Suprapubic skin (tissue), 4 donors: ENCODE measurements at places on chromosomes 1 and 21.

DNA sequence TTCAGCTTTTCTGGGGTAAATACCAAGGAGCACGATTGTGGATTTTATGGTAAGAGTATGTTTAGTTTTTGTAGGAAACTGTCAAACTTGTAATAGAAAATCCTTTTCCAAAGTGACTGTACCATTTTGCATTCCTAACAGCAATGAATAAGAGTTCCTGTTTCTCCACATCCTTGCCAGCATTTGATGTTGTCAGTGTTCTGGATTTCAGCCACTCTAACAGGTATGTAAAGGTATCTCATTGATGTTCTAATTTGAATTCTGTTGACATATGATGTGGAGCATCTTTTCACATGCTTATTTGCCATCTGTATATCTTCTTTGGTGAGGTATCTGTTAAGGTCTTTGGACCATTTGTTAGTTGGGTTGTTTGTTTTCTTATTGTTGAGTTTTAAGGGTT is 50.3 kb upstream of the RGS2 start:
- DNase-seq, result no peak
- no peaks in the 10 kb centered on the region for H3K4me1 ChIP-seq
- no peaks in the 10 kb centered on the region for H3K27me3 ChIP-seq
- H3K36me3 ChIP-seq, result no peaks in the 10 kb centered on the region

DNA sequence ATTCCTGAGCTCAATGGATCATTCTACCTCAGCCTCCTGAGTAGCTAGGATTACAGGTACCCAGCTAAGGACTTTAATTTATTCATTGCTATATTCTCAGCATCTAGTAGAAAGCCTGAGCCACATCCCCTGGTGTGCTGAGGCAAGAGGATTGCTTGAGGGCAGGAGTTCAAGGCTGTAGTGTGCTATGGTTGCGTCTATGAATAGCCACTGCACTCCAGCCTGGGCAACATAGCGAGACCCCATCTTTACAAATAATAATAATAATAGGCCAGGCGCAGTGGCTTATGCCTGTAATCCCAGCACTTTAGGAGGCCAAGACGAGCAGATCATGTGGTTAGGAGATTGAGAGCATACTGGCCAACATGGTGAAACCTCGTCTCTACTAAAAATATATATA is 3.3 kb upstream of the RPS6KA1 start:
- H3K27ac ChIP-seq, result no peak overlapping the region
- peaks cover 11% of the 10 kb centered on the region for H3K4me1 ChIP-seq
- no peaks in the 10 kb centered on the region for H3K36me3 ChIP-seq
- H3K27me3 ChIP-seq, result peaks cover 19% of the 10 kb centered on the region

- no peak for DNase-seq
- H3K4me1 ChIP-seq, result peaks cover 11% of the 10 kb centered on the region
- peaks cover 80% of the 10 kb centered on the region for H3K36me3 ChIP-seq
- H3K27ac ChIP-seq, result no peak overlapping the region
Measured at GRCh38 chr1:236851871-236852270, 56.8 kb downstream of the MTR start.

- peak overlapping the region; percentile 92 for H3K4me3 ChIP-seq
- H3K36me3 ChIP-seq, result no peaks in the 10 kb centered on the region
- DNase-seq, result no peak
- peak overlapping the region; percentile 91 for H3K27ac ChIP-seq
- H3K4me1 ChIP-seq, result peaks cover 43% of the 10 kb centered on the region
Measured at GRCh38 chr1:169108863-169109560, 2.5 kb downstream of the ATP1B1 start.

DNA sequence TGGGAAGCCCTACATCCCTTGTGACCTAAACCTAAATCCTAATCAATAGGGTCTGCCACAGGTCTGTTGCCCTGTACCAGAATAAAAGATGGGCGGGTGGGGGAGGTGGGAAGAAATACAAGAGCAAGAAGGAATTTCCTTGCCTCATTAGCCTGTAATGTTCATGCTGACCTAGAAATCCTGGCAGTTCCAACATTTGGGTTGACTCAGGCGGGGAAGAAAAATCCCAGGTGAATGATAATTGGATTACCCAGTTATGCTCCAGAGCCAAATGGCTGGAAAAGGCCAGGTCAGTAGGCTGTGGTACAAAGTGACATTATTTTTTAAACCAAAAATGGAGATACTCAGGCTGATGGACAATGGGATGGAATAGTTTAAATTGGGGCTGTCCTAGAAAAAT is 27.3 kb upstream of the A3GALT2 start:
- DNase-seq, result no peak
- H3K27me3 ChIP-seq, result no peaks in the 10 kb centered on the region
- peak overlapping the region; percentile 94 for H3K27ac ChIP-seq
- peaks cover 67% of the 10 kb centered on the region for H3K4me1 ChIP-seq
- H3K36me3 ChIP-seq, result no peaks in the 10 kb centered on the region
- H3K4me3 ChIP-seq, result peak overlapping the region; percentile 79

- no peaks in the 10 kb centered on the region for H3K36me3 ChIP-seq
- peaks cover 12% of the 10 kb centered on the region for H3K4me1 ChIP-seq
- H3K4me3 ChIP-seq, result no peak overlapping the region
- H3K27ac ChIP-seq, result no peak overlapping the region
Measured at GRCh38 chr1:86775395-86775794, 71.0 kb downstream of the SH3GLB1 start.

GRCh38 chr1:89844241-89844807 is 23.5 kb downstream of the LRRC8D start:
- H3K27me3 ChIP-seq, result no peaks in the 10 kb centered on the region
- H3K36me3 ChIP-seq, result no peaks in the 10 kb centered on the region
- H3K4me3 ChIP-seq, result peak overlapping the region; percentile 82

- H3K36me3 ChIP-seq, result no peaks in the 10 kb centered on the region
- H3K4me1 ChIP-seq, result no peaks in the 10 kb centered on the region
- H3K4me3 ChIP-seq, result no peak overlapping the region
- H3K27me3 ChIP-seq, result no peaks in the 10 kb centered on the region
- no peak overlapping the region for H3K27ac ChIP-seq
Measured at GRCh38 chr1:218048828-218049420, 236.2 kb upstream of the RRP15 start.

- peaks cover 14% of the 10 kb centered on the region for H3K4me1 ChIP-seq
- H3K36me3 ChIP-seq, result no peaks in the 10 kb centered on the region
- H3K4me3 ChIP-seq, result no peak overlapping the region
- H3K27ac ChIP-seq, result no peak overlapping the region
Measured at GRCh38 chr1:186875896-186876835, 47.4 kb downstream of the PLA2G4A start.

GRCh38 chr21:40540216-40540615 is 306.7 kb downstream of the DSCAM start:
- H3K4me3 ChIP-seq, result no peak overlapping the region
- H3K27me3 ChIP-seq, result no peaks in the 10 kb centered on the region
- DNase-seq, result no peak
- H3K4me1 ChIP-seq, result no peaks in the 10 kb centered on the region
- no peaks in the 10 kb centered on the region for H3K36me3 ChIP-seq
- no peak overlapping the region for H3K27ac ChIP-seq

- H3K27ac ChIP-seq, result peak overlapping the region; percentile 51
- no peaks in the 10 kb centered on the region for H3K36me3 ChIP-seq
- H3K4me3 ChIP-seq, result no peak overlapping the region
- no peak for DNase-seq
- H3K4me1 ChIP-seq, result peaks cover 28% of the 10 kb centered on the region
Measured at GRCh38 chr1:51313961-51314777, 16.2 kb downstream of the TTC39A start.

DNA sequence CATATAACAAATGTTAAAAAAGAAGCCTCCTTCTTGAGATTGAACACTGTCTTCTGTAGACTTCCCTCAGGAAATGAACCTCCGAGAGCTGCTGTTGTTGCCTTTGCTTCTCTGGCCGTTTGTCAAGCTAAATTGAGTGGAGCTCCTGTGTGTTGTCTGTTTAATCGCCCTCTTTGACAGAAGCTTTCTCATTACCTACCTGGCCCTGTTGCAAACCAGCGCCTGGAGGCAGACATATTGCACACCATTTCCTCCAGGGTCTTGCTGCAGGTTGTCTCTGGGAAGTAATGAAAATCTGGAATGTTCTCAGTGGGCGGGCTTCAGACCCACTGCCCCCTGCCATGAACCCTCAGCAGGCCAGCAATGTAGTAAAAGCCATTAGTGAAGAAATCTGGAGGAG is 83.3 kb downstream of the GABPA start:
- no peak overlapping the region for H3K27ac ChIP-seq
- no peaks in the 10 kb centered on the region for H3K27me3 ChIP-seq
- DNase-seq, result no peak
- no peaks in the 10 kb centered on the region for H3K4me1 ChIP-seq
- no peaks in the 10 kb centered on the region for H3K36me3 ChIP-seq
- no peak overlapping the region for H3K4me3 ChIP-seq

- no peak overlapping the region for H3K27ac ChIP-seq
- DNase-seq, result no peak
- H3K4me1 ChIP-seq, result no peaks in the 10 kb centered on the region
- H3K27me3 ChIP-seq, result no peaks in the 10 kb centered on the region
- no peaks in the 10 kb centered on the region for H3K36me3 ChIP-seq
Measured at GRCh38 chr1:158607296-158607695, 2.2 kb downstream of the OR10Z1 start.

- H3K27ac ChIP-seq, result peak overlapping the region; percentile 95
- H3K4me1 ChIP-seq, result peaks cover 89% of the 10 kb centered on the region
- DNase-seq, result no peak
- no peaks in the 10 kb centered on the region for H3K27me3 ChIP-seq
- no peaks in the 10 kb centered on the region for H3K36me3 ChIP-seq
Measured at GRCh38 chr1:19483261-19483660, 2.1 kb downstream of the CAPZB start.

GRCh38 chr1:31572323-31573104 is 3.8 kb upstream of the TINAGL1 start:
- no peak for DNase-seq
- H3K27ac ChIP-seq, result peak overlapping the region; percentile 77
- H3K4me3 ChIP-seq, result no peak overlapping the region
- H3K36me3 ChIP-seq, result no peaks in the 10 kb centered on the region

DNA sequence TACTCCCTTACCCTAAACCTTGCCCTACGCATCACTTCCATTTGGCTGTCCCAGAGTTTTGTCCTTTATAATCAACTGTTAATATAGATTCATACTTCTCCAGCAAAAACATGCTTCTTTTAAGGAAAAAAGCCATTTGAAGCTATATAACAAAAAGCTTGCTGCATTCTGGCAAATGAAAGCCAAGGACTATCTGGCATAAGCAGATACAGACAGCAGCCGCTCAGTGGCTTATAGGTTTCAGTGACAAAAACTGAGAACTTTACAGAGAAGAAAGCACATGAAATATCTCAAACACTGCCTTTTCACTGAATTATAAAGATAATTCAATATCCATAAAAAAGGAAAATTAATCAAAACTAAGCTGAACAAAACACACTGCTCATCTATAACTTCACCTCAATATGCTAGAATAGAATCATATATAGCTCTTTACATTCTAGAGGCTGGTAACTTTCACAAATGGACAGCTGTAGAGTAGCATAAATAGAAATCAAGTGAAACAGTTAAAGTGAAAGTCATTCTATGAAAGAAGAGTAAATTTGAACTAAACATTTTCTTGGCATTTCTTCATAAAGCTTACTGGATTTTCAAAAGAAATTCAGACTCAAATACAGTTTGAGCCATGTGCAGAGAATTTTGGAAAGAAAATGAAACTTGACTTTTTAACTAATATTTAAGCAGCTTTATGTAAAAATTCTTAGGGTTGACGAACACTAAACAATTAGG is 19.6 kb downstream of the CDC42BPA start:
- no peak for DNase-seq
- H3K4me3 ChIP-seq, result no peak overlapping the region
- peak overlapping the region; percentile 32 for H3K27ac ChIP-seq
- no peaks in the 10 kb centered on the region for H3K36me3 ChIP-seq
- no peaks in the 10 kb centered on the region for H3K27me3 ChIP-seq

DNA sequence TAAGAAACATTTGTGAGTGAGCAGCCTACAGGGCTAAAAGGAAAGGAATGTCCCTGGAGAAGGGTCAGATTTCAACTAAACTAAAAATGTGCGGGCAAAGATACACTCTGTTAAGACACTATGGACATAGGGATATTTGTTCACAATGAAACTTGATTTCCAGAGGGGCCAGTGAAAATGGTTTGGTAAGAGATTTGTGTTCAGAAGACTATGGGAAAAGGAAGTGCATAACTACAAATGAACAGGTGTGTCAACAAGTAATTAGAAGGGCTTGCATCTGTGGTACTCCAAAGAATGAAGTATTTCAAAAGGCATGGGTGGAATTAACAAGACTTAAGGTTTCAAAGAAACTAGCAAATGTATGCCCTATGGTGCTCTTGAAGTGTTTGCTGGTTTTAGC is 60.4 kb downstream of the NME7 start:
- H3K36me3 ChIP-seq, result no peaks in the 10 kb centered on the region
- DNase-seq, result no peak
- H3K27me3 ChIP-seq, result no peaks in the 10 kb centered on the region
- H3K4me3 ChIP-seq, result no peak overlapping the region

DNA sequence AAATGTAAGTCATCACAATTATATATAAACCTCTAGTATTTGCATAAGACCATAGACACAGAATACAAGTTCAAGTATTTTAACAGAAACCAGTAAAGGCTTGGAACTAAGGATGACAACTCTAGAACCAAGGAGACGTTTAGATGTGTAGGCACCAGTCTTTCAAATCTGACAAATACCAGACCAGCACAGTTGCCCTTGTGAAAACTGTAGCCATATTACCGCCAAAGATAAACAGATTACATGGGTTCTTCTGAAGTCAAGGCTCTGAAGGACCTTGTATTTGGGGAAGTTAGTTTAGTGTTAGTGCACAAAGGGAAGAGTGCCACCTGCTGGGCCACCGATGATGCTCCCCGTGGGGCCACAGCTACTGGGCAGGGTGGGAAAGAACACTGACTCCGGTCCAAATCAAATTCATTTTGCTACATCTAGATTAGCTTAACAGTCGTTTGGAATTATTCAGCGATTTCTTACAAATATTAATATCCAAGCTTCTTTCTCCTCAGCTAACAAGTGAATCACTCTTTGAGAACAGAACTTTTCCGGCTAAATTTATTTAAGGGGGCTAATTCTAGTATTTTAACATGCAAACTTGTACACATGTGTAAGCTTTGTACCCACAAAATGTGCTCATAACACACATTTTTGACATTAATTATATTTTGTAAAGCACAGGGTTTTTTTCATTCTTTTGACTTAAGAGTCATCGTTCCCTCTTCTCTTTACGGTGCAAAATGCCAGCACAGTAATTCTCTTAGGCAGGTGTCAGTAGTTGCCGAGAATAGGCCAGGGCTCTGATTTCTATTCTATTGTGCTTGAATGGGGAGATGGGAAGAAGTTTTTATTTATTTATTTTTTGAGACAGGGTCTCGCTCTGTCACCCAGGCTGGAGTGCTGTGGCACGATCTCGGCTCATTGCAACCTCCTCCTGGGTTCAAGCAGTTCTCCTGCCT is 8.0 kb upstream of the NIBAN1 start:
- H3K27ac ChIP-seq, result no peak overlapping the region
- no peaks in the 10 kb centered on the region for H3K36me3 ChIP-seq
- peaks cover 6% of the 10 kb centered on the region for H3K4me1 ChIP-seq
- DNase-seq, result peak; percentile 82
- no peaks in the 10 kb centered on the region for H3K27me3 ChIP-seq
